ENCODE measurements at places on chromosomes 1 and 21.

DNA sequence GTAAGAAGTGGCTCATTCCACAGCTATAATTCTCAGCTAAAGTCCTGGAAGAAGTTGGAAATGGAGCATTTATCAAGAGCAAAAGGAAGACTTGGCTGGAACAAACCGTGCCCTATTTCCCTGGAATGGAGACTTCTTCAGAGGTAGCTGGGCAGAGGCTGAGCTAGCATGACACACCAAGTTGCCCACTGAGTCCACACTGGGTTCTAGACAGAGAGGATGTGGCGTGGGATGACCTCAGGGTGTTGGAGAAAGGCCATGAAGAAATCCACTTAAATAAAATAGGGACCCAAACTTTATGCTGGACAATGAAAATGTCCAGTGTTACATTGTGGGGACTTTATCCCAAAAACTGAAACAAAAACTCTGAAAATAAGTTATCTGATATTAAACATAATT, 116.2 kb downstream of the KCNJ6 start:
- DNase-seq = no peak

DNA sequence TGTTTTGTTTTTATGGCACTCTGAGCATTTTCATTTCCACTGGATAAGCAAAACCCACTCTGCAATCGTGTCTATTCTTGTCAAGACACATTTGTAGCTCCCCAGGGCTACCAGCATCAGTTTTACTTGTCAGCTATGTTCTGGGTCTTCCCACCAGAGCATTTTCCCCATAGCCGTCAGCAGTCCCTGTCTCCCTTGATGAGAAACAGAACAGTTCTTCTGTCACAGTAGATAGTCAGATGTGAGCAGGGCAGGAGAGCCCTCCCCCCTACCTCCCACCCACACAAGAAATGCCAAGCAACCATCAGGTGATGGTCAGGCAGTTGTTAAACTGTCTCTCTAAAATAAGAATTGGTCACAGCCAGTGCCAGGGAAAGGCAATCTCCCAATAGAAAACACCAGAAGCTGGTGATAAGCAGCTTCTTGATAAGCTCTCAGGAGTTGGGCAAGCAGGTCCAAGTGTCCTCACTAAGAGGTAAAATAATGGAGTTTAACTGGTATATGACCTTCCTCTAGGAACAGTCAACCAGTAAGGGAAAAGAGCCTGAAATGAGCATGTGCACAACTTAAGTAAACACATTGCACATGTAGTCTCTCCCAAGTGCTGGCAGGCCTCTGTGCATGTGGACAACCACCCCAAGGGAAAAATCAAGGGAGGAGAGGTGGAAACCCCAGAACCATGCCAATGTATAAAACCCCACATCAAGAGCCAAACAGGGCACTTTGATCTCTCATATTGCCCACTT, 208.2 kb downstream of the S1PR1 start:
- no peak for DNase-seq

DNA sequence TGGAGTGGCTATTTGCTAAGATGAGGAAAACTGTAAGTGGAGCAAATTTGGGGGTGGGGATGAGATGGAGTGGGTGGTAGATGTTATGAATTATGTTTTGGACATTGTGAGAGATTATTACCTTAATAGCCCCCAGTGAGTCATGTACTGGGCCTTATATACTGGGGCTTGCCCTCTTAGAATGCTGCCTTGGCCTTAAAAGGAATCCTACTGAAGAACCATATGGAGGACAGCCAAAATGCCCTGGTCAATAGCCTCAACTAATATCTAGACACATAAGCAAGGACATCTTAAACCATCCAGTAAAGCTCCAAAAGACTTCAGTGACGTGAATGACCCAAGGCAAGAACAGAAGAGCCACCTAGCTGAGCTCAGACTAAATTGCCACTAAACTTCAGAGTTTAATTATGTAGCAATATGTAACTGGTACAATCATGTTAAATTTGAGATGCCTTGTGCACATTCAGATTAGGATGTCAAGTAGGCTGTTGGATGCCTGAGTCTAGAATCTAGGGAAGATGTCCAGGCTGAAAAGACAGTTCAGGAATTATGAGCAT, 13.9 kb upstream of the IGSF3 start:
- no peak for DNase-seq

DNA sequence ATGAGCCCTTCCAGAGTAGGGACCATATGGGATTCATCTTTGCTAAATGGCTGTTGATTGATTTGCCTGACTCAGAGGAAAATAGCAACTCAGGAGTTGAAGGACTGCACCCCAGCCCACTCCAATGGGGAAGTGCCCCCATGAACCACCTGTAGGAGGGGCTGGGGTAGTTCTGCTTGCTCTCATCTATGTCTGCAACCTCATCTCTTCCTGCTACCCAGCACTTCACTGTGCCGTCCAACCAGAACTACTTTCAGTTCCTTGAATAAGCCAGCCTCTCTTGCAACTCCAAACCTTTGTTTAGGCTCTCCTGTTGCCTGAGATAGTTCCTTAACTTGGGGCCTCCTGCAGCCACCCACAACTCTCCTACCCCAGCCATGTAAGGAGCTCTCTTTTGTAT, 26.6 kb downstream of the BEND5 start:
- no peak for DNase-seq

DNA sequence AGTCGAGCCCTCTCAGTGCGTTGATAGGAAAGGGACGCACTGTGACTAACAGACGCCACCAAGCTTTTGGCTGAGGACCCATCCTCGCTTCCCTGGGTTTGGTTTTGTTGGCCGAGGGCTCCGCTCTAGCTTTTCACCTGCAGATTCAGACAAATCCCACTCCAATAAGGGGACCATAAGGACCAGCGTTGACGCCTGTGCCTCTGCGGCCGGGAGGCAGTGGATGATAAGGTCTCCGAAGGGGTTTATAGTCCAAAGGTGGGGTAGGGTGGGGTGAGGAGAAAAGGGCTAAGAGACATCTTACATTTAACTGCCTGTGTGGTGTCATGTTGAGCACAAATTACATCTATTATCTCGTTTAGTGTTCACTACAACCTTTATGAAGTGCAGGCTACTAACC, 760 bp downstream of the PEX14 start:
- DNase-seq = no peak

- no peak for DNase-seq
Measured at GRCh38 chr1:56627019-56627635, 18.0 kb upstream of the PRKAA2 start.

GRCh38 chr1:25568834-25569596, 25.6 kb downstream of the LDLRAP1 start:
- DNase-seq = no peak

GRCh38 chr1:94954263-94955220, 27.6 kb upstream of the CNN3 start:
- DNase-seq = no peak

DNA sequence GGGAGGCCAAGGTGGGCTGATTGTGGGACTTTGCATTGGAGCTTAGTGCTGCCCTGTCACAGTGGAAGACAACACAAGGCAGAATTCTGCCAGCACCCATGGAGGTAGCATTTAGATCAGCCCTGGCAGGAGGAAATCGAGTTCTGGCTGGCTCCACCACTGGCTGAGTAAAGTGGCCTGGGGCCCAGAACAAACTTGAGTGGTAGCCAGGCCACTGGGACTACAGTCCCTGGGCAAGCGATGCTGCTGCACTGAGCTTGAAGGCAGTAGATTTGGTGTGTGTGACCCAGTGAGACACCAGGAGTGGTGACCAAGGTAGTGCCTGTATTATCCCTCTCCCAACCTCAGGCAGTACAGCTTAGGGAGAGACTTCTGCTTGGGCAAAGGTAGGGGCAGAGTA, 22.5 kb upstream of the UHMK1 start:
- no peak for DNase-seq

DNA sequence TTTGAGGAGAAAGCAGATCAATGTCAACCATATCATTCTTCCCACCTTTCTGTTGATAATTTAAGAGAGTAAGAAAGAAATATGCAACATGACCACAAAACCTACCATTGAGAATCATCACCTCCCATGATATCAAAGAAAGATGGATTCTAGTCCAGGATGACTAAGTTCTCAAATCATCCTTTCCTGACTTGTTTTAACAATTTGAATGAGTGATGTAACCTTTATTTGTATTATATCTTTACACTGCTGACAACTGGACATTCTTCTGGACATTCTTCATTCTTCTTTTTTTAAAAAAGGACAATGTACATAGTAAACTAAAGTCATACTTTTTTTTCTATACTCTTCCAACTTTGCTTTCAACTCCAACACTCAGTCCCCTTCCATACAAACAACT, 9.5 kb downstream of the PSMB4 start:
- no peak for DNase-seq

DNA sequence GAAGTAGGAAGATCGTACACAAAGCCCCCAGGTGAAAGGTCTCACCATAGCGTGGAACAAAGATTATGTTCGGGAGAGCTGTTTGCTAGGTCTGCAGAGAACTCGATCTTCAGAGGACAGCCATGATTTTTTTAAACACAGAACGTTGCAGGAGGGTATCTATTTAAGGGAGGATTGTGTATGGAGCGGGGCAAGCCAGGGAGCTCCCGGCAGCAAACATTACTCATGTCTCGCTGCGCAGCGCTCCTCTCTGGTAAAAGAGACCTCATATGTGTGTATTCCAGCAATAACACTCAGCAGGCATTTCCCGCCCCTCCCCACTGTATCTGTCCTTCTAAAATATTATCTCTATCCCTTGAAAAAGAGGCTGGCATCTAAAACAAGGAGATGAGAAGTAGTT, 2.7 kb downstream of the GLIS1 start:
- DNase-seq = no peak

DNA sequence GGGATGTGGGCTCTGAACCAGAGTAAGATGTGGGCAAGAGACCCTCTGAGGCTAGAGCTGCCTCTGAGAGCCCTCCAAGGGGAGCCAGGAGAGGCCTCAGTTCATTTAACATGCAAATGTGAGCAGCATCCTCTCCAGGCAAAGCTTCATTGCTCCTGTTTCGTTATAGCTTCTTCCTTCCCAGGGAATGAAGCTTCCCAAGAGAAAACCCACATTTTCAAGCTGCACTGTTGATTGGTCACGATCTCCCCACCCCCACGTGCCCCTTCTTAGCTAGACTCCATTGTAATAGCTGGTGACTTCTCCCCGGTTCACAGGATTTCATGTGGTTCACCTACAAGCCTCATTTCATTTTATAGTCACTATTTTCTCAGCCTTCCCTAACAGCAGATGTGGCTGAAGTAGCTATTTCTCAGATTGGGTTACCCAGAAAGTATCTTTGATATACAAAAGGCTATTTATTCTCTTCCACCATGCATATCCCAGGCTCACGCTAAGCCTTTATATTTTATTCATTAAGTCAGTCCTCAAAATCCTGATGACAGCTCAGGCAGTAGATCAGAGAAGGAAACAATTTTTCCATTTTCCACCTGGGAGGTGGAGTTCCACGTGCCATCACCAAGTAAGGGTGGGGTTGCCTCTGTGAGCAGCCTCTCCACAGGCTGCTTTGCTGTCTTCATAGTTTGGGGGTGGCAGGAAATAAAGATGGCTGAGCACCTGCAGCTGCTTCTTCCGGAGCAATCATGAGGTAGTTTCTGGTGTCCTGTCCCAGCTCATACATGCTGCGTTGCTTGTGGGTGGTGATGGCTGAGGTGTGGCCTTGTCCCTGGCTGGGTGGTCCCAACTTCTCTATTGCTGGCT, 178.3 kb upstream of the RAB4A start:
- no peak for DNase-seq

- DNase-seq = no peak
Measured at GRCh38 chr1:238951809-238952208, 434.6 kb upstream of the CHRM3 start.

- no peak for DNase-seq
Measured at GRCh38 chr1:230938924-230939368, 39.7 kb downstream of the TTC13 start.

DNA sequence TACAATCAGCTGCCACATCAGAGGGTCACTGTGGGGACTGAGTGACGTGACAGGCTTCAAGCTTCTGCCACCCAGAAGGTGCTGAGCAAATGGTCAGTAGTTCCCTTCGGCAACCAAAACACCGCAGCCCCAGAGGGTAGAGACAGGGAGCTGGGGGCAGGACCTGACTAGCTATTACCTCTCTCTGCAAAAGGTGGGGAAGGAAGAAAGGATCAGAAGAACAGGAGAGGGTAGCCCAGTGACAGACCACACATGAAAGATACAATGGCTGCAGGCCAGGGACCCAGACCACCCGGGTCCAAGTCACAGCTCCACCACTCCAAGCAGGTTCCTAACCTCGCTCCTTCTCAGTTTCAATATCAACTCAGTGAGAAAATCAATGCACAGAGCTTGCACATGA, 377.1 kb downstream of the NPHP4 start:
- DNase-seq = no peak

DNA sequence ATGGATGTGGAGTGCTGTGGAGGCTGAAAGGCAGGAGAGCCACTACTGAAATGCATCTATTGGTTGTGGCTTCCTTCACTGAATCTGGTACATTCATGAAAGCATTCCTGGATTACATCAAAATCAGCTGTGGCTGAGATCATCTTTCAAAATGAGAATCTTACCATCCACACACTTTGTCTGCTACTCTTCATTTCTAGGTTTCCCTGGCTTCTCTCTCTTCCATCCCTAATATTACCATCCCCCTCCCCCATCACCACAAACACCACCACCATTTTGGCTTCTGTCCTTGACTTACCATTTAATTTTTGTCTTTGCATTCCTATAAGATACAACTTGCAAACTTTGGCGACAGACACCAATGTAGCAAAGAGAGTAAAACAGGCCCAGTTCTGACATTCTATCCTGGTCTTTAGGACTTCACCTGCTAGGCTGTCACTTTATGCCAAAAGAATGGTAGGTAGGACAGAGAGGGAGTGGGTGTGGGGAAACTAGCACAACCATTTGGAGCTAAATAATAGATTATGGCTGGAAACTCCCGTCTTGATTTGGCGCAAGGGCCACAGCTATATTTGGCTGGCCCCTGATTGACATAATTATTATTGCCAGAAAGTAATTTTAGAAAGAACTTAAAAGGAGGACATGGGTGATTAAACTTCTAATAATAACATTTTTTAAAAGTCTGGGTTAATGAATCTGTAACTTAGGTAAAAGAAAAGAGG, 15.1 kb upstream of the DUSP10 start:
- DNase-seq = no peak

DNA sequence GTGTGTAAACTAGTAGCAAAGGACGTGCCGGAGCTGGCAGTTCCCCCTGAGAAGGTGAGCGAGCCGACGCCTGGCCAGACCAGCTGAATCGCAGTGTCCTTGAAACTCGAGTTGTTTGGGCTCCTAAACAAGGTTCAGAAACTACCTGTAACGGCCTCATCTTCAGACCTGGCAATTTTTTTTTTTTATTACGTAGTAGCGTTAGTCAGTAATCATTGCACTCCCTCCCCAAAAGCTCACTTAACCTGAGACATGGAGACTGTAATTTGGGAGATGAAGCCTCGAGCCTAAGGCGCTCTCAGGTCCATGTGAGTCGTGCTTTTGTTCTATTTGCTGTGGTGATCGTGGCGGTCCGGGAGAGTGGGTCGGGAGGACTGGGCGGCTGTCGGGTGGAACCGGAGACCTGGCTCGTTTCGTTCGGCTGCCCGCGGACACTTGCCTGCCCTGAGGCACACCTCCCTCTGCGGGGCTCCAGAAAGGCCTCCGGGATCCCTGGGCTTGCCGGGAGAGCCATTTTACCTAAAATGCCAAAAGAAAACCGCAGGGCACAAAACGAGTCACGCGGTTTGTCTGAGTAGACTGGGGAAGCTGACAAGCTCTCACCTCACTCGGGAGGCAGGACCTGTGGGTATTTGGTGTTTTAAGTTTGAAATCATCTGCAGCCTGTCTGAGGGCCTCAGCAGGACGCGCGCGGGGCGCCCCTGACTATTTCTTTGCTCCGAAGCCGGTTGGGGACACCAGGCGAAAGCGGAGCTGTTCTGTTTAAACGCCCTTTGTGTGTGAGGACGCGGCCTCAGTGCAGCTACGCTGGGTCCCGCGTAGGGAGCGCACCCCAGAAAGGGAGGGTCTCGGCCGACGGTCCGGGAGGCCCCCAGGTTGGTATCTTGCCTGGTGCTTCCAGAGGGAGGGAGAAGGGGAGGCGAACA, 722 bp downstream of the LHX8 start:
- DNase-seq = no peak
